M059J (cell line): ENCODE measurements at places on chromosomes 6 and 20. TPM values are rescaled to one million over a fixed set of nuclear protein-coding genes. Genes with fewer than 3 reads are reported as not detected.

GRCh38 chr20:45041464-45042337 lies 59.2 kb downstream of the KCNS1 start:
- peak; percentile 88 for DNase-seq

GRCh38 chr20:44758247-44759101 lies 12.8 kb downstream of the KCNK15 start:
- no peak for DNase-seq

DNA sequence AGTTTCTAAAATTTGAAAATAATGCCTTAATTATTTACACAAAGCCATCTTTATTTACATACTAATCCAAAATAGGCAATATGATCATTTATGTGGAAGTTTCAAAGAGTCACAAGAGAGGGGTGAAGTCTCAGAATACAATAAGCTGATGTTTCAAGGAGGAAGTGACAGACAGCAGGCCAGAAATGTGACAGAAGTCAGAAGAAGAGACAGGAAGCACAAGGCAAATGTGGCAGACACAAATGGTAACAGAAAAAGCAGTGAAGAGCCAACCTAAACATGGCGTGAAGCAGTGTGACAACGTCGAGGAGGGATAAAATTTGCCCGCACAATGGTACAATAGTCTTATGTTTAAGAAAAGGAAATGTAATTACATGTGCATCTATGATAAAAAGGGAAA lies 59.8 kb downstream of the SHPRH start:
- DNase-seq: no peak

The FKBP1C gene
- 1.1 and 1.8 TPM in 2 replicates for total RNA-seq

DNA sequence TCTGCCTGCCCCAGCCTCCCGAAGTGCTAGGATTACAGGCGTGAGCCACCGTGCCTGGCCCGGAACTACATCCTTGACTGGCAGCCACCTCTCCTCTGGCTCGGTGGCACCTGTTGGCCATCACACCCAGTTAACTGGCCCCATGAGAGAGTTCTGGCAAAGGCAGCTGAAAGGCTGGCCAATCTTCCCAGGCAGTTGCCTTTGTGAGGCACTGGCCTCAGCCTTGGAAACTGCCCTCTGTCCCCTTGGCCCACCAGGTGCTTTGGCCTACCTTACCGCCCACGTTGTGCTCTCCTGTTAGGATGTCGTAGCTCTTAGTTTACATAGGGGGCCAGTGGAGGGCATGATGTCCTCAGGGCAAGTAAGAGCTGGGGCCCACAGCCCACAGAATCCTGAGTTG lies 9.6 kb upstream of the MANBAL start:
- no peak for DNase-seq

DNA sequence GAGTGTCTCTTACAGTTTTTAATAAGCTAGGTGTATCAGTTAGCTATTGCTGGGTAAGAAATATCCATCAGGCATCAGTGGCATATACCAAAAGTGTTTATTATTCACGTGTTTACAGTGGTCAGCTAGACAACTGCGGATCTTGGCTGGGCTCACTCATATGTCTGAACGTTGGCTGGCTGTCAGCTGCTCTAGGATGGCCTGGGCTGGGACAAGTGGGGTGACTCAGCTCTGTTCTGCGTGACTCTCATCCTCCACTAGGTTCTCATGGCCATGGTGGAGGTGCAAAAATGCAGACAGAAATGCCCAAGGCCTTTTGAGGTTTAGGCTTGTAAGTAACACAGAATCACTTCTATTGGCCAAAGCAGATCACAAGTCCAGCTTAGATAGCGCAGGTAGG lies 22.0 kb downstream of the ZNF341 start:
- peak; percentile 95 for DNase-seq

- DNase-seq: peak; percentile 47
Measured at GRCh38 chr6:154548130-154548830, 37.8 kb upstream of the CNKSR3 start.

GRCh38 chr20:20824924-20825584 lies 112.6 kb upstream of the RALGAPA2 start:
- DNase-seq: peak; percentile 54

DNA sequence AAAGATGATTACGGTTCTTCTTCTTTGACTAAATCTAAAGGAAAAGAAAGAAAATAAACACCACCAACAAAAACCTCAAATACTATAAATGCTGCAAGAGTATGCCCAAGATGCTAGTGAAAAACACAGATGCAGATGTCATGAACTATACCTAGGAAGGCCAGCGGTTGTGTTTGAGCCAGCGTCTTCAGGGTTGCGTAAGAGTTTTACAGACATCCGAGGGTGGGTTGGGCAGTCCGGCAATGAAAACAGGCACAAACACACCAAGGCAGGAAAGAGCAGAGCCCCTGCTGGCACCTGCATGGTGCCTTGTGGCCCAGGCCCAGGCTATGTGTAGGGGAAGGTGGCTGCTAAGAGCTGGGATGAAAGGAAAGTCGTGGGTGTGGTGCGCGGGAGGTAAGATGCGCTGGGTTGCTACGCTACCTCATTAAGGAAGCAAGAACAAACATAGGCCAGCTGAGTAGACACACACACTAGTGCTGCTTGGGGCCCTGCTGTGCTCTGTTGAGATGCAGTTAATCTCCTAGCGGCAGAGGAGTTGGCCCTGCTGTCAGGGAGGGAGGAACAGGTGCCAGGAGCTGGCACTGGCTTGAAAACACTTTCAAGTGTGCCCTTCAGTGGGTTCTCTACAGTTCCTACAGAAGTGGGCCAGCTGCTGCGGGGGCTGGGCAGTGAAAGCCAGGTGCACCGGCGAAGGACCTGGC lies 170.2 kb upstream of the PLN start:
- DNase-seq: no peak

- peak; percentile 18 for DNase-seq
Measured at GRCh38 chr6:90249034-90249433, 47.6 kb downstream of the BACH2 start.

The CFAP61 gene
- total RNA-seq: 1.3 TPM in 1 of 2 replicates, not detected in the other

- no peak for DNase-seq
Measured at GRCh38 chr6:17355404-17355774, 38.0 kb upstream of the CAP2 start.

- DNase-seq: peak; percentile 50
Measured at GRCh38 chr6:143140767-143141166, 80.1 kb downstream of the AIG1 start.

The SLC25A27 gene
- 0.86 and 6.5 TPM in 2 replicates for total RNA-seq

DNA sequence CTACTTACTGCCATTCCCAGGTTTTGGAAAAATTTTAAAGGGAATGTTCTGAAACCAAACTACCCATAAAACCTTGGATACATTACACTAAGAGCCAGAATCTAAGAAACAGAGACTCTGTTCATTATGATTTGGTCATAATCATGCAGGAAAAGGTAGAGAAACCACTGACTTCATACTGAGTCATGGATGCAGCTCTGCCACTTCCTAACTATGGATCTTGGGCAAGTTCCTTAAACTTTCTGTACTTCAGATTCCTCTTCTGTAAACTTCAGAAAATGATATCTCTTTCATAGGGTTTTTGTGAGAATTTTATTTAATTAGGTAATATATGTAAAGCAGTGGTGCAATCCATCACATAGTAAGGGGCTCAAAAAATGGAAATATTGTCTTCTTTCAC lies 20.0 kb downstream of the PLA2G7 start:
- DNase-seq: peak; percentile 61

DNA sequence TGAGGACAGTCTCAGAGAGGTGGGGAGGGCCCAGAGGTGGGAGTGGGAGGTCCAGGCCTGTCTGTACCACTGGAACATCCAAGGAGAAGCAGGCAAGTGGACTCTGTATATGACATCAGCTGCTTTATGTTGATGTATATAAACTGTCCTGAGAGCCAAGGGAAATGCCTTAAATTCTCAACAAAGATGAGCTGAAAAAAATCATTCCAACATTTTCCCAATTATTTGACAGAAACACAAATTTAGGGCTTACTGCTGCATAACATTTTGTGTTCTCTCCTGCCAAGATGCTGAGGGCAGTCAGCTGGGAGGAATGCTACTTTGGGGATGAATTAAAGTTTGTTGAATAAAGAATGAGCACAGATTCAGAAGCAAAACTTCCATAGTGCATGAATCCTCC lies 52.8 kb downstream of the FOXC1 start:
- no peak for DNase-seq

DNA sequence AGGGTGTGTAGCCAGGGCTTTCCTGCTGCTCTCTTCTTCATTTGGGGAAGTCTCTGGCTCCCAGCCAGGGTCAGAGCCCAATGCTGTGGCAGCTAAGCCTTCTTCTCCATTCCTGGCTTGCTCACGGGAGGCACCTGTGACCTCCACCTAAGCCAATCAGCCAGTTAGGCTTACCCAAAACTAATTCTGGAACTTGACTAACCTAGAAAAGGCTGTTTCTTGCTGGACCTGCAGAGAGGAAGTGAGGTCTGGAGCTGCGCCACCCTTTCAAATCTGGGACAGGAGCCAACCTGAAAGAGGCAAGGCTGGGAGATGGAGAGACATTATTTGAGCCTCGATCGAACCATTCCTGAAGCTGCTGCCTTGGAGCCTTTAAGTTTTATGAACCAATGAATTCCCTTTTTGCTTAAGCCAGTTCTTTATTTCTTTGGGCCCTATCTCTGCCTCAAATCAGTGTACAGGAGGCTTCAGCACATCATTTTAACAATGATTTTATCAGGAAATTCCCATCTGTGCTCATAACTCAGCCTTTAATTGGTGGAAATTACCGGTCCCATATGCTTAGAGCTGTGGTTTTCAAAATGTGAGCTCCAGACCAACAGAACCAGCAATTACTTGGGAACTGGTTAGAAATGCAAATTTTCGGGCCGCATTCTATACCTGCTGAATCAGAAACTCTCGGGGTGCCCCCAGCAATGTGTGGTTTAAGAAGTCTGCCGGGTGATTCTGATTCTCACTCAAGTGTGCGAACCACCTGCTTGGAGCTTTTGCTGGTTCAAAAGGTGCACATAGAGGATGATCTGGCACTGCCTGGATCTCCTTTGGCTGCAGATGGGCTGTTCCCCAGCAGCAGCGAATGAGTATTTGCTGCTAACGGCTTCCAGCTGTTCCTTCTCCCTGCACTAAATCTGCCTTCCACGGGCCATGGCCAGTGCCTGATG lies 97.4 kb upstream of the RNF24 start:
- peak; percentile 90 for DNase-seq

The RNF39 gene
- total RNA-seq: 0.20 TPM in 1 of 2 replicates, not detected in the other

- DNase-seq: no peak
Measured at GRCh38 chr6:40569162-40569910, 17.8 kb downstream of the LRFN2 start.

DNA sequence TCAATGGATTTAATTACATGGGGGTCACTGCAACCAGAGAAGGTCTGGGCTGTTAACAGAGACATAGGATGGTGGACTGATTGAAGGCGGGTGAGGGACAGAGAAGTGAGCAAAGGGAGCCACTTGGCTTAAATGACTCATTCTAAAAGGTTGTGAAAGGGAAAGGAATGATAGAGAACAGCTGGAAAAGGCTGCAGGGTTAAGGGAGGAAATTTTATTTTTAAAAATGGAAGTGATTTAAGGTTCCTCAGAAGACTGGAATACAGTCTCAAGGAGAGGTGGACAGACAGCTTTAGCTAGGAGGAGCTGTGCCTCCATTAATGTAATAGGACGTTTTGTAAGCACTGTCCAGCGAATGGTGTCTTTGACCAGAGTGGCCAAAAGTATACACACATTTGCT lies 46.7 kb downstream of the RGS17 start:
- DNase-seq: peak; percentile 35
